ENCODE measurements at places on chromosomes 4 and X.
A peak's percentile ranks its signal among the peaks of the same experiment; 100 is the strongest.

DNA sequence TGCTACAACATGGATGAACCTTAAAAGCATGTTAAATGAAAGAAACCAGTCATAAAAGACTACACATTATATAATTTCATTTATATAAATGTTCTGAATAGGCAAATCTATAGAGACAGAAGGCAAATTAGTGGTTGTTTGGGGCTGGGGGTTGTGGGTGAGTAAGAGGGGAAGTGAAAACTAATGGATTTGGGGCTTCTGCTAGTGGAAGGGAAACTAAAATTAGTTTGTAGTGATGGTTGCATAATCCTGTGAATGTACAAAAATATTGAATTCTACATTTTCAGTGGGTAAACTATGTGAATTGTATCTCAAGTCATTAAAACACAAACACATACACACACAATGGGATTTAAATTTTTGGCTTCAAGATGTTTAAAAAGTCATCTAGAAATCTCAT is 25.4 kb upstream of the LIMCH1 start:
- DNase-seq: peak; percentile 60

DNA sequence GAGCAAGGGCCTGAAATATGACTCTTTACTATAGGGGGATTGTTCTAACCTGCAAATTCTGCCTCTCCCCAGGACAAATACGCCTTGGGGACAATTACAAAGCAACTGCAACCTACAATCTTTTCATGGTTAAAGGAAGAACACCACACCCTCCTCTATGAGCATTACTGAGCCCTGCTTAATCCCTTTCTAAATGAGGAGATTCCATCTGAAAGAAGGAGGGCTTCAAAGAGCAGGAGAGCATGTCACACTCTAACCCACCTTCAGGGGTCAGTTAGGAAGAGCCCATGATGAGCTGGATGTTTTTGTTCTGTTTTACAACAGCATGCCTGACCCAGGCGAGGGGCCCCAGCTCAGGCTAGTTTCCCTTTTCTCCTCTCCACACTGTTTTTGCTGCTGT is 134.0 kb upstream of the ANXA3 start:
- DNase-seq: no peak

DNA sequence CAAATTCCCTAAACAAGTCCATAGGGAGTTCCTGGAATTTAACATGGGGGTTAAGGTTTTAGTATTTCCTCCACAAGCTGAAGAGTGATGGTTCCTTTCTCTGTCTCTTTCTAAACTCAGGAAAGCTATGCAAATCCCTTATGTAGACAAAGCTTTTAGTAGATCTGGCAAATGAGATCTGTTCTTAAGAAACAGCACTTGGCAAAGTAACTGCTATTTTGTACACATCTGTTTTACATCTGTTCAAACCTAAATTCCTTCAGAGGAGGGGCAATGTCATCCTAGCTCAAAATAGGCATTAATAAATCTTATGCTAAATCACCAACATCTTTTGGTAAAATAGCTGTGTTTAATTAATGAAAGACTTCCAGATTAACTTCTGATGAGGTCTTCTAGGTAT is 137.8 kb upstream of the TBC1D9 start:
- no peak for DNase-seq

DNA sequence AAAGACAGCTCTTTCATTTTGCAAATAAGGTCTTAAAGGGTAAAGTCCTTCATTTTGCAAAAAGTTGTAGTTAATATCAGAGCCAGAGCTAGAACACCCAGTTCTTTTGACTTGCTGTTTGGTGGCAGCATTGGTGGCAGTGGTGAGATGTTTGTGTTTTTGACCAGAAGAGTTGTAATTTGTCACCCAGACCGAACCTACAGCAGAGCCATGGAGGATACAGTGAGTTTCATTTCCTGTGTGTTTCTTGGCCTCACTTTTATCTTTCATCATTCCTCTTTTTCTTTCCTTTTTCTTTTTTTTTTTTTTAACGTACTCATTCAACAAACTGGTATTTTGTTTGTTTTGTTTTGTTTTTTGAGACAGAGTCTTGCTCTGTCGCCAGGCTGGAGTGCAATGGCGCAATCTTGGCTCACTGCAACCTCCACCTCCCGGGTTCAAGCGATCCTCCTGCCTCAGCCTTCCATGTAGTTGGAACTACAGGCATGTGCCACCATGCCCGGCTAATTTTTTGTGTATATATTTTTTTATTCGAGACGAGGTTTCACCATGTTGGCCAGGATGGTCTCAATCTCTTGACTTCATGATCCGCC is 116.4 kb downstream of the AFF1 start:
- DNase-seq: no peak

- peak; percentile 77 for DNase-seq
Measured at GRCh38 chr4:94345969-94346368, 3.3 kb upstream of the HPGDS start.

GRCh38 chrX:140715787-140716186 is 6.2 kb downstream of the LINC00632 start:
- no peak for DNase-seq

GRCh38 chr4:83237591-83237990 is 47.0 kb downstream of the COQ2 start:
- DNase-seq: no peak

GRCh38 chrX:40411340-40412111 is 169.2 kb upstream of the ATP6AP2 start:
- DNase-seq: peak; percentile 51

DNA sequence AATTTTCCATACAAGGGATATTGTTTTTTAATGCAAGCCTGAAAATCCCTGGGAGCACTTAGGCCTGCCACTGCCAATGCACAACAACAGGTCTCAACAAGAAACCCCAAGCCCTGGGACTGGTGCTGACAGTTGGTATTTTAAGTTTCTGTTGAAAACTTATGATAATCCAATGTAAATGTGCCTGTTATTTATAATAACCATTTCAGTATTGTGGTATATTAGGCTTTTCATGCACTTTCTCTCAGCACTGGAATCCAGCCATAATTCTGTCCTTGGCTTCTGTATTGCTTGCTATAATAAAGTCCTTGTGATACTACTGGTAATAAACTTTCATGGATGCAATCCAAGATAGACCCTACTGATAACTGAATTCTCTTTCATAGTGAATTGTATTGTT is 218.9 kb downstream of the PCDH7 start:
- no peak for DNase-seq

DNA sequence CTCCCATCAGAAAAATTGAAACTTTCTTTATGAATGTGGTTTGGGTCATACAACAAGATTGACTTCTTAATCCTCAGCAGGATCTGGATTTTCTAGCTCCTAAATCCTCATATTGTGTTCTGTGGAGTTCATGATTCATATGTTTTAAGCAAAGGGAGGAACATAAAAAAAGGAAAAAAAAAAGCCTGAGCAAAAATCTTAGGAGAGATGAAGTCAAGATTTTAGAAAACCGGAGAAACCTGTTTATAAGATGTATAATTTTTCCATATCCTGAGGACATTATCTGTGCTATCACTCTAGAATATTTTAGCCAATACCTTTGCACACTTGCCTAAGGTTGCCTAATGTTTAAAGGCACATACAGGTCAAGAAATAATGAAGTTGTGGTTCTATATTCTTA is 7.0 kb upstream of the EREG start:
- no peak for DNase-seq

DNA sequence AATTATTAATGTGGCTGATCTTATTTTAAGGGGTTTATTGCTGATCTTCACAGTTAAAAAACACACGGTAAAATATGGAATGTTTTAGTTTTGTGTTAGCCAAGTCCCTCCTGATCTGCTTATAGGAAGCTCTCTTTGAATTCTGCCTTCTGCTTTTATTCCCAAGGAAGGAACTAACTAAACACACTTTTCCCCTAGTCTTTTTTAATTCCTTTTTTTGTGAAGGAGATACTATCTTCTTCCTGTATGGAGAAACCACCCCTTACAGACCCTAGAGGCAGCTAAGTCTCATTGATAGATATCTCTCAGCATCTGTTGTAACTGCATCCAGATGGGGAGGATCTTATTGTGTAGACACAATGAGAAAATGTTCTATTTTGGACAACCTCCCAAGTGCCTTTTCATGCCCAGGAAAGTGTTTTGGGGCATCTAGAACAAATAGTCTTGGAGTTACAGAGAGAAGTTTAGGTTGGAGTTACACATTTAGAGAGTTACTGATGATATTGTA is 64.4 kb downstream of the AFF1 start:
- DNase-seq: no peak

DNA sequence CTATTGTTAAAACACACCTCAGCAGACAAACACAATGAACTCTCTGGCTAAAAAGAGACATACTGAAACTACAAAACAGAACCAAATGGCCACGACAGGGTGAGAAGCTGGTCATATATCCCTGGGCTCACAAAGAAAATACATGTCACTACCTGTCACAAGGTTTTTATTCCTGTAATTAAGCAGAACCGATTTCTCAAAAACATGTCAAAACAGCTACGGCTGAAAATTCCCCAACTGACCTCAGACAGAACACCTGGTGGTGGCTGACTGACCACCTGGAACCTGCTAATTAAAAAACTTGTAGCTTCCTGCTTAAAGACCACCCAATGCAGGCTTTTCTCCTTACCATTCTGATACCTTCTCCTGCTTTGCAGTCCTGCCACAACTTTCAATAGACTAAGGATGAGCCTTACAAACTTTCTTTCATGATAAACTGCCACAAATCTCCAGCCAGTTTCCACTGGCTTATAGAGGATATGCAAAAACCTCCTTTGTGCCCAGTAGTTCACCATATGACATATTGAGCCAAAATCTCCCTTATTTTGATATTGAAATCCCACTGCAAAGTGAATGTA is 571.9 kb downstream of the SPOCK3 start:
- DNase-seq: no peak

DNA sequence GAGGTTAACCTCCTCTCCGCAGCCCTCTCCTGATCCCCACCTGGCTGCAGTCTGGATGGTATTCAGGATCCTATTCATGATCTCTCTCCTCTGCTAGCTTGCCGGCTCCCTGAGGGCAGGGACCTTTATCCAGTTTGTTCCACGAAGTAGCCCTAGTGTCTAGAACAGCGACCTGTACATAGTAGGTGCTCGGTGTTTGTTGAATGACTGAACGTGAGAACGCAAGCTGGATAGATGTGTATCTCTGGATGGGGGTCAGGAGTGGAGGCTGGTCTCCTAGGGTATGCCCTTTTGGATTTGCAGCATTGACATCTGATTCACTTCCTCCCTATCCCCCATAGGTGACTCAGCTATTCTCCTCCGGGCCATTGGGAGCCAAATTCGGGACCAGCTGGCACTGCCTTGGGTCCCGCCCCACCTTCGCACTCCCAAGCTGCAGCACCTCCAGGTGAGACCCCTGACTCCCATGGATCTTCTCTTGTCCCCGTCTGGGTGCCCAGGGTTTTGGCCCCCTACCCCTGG is 7.3 kb downstream of the CCDC22 start:
- no peak for DNase-seq

GRCh38 chr4:33107814-33108213 is 2387.6 kb downstream of the PCDH7 start:
- no peak for DNase-seq

DNA sequence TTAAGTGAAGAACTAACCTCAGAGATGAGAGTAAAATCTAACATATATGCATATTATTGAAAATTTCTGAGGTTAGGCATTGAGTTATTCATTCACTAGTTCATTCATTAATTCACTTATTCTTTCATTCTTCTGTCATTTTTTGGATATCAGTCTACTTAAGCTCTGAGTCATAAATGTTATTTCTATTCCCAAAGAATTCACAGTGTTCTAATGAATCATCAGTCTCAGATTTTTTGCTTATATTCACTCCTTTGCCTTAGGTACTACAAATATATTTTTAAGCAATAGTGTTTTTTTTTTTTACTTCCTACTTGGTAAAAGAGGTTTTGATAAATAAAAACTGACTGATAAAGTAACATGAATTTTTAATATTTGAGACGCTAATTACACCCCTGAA is 95.2 kb upstream of the DKK2 start:
- DNase-seq: no peak

DNA sequence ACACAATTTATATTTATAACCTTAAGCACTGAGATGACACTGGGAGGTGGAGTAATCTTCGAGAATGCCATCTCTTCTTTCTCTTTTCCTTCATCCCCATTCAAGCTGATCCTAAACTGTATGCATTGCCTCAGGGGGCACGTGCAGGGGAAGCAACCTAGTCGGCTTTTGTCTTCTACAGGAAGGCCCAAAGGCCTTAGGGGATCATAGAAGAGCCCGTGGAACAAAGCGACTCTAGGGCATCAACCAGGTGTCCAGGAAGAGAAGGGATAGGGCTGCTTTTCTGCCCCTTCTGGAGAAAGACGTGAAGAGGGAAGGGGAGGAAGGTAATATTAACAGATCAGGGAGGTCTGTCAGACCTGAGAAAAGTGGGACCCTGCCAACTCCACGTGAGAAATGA is 6.9 kb upstream of the TLR8 start:
- no peak for DNase-seq

DNA sequence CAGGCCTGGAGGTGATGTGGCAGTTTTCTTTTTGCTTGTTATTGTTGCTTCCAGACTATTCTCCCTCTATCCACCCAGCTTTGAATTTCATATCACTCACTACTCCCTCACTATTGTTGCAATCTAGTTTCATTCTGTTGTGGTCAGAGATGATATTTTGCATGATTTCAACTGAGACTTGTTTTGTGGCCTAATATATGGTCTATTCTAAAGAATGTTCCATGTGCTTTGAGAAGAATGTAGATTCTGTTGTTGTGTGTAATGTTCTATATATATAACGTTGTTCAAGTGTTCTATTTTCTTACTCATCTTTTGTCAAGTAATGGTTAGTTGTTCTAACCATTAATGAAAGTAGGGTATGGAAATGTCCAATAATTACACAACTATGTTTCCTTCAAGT is 59.0 kb downstream of the THOC2 start:
- DNase-seq: no peak

DNA sequence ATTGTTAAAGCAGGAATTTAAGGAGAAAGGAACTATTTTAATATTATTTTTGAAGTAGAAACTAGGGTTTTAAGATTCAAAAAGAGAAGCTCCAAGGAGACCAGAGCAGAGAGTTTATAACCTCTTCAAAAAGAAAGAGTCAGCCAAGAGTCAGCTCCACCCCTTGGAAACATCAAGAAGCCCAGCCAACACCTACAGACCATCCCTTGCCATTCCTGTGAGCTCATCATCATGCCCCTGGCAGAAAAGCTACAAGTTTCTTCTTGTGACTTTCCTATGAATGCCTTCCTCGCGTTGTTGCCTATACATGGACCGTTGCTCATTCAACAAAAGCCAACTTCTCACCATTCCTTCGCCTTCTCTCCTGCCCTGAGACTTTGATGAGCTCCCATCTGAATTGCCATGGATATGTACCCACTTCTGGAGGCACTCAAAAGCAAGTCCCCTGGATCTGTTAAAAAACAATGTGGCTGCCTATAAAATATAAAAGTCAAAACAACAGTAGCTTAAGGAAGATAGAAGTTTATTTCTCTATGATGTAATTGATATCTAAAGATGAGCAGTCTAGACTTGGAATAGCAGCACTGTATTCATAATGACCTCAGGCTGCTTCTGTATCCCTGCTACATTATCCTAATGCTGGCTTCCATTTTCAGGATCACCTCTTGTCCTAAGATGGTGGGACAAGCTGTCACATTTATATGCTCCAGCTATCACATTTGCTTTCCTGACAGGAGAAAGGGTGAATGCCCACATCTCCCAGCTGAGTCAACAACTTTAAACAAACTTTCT is 20.3 kb downstream of the PLRG1 start:
- no peak for DNase-seq

GRCh38 chr4:87209182-87209581 is 11.2 kb downstream of the KLHL8 start:
- no peak for DNase-seq

- no peak for DNase-seq
Measured at GRCh38 chr4:80507507-80507906, 172.0 kb downstream of the CFAP299 start.
